ENCODE measurements at places on chromosomes 11 and 22.

DNA sequence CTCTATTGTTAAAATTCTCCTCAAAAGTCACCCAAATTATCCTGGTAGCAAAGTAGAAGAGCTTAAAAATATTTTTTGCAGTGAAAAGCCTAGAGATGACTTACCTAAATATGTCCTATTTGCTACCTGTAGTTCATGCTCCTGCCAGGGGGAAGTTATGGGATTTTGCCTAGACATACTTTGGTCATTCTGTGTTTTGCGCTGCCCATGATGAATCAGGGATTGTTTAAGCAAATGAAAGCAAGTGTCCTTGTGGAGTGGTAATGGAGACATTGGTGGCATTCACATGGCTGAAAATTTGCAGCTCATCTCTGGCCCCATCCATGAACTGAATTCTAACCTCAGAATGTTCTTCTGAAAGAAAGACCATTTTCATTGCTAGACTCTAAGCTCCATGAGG lies 14.6 kb upstream of the SESN3 start:
- no peak for DNase-seq

GRCh38 chr11:134599299-134599771 lies 187.3 kb upstream of the B3GAT1 start:
- no peak for DNase-seq

DNA sequence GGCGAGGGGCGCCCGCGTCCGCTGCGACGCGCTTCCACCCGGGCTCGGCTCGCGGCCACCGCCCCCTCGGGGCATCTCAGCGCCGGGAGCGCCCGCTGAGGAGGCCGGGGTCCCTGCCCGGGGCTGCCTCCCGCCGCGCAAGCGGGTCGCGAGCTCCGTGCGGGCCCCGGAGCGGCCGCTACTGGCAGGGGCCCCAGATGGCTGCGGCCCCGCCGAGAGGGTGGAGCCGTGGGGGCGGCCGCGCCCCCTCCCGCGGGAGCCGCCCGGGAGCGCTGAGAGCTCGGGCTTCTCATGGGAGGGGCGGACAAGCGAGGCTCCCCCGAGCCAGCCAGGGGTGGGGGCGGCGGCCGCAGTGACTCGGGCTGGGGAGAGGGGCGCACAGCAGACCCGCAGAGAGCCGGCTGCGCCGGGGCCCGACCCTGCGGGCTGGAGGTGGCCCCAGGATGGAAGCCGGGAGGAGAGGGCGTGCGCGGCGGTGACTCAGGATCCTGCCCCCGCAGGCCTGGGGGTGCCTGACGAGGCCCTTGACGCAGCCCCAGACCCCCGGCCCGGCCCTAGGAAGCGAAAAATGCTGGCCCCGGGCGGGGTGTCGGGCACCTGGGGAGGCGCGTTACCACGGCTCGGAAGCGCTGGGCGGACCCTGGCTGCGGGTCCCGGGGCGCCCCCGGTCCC lies 603 bp upstream of the ZFTA start:
- DNase-seq, result no peak

DNA sequence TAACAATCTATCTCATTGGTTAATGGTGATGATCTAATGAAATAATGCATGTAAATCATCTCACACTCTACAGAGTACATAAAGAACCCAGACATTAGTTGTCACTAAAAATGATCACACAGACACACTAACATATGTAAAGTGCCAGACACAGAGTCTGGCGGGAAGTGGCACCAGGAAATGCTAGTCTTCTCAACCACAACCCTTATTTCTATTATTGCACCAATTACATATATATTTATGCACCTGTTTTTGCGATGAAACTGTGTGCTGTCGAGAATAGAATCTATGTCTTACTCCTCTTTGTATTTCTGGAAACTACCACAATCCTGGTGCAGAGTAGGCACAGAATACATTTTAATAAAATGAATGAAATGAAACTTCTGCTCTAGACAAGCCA lies 25.9 kb upstream of the POU2AF3 start:
- DNase-seq, result no peak

- no peak for DNase-seq
These were observed 112.2 kb upstream of the B3GAT1 start for GRCh38 chr11:134524201-134524600.

- no peak for DNase-seq
These were observed 31.1 kb downstream of the TMEM45B start for GRCh38 chr11:129846508-129847335.

GRCh38 chr22:27715106-27715505 lies 86.5 kb downstream of the MN1 start:
- DNase-seq, result no peak

DNA sequence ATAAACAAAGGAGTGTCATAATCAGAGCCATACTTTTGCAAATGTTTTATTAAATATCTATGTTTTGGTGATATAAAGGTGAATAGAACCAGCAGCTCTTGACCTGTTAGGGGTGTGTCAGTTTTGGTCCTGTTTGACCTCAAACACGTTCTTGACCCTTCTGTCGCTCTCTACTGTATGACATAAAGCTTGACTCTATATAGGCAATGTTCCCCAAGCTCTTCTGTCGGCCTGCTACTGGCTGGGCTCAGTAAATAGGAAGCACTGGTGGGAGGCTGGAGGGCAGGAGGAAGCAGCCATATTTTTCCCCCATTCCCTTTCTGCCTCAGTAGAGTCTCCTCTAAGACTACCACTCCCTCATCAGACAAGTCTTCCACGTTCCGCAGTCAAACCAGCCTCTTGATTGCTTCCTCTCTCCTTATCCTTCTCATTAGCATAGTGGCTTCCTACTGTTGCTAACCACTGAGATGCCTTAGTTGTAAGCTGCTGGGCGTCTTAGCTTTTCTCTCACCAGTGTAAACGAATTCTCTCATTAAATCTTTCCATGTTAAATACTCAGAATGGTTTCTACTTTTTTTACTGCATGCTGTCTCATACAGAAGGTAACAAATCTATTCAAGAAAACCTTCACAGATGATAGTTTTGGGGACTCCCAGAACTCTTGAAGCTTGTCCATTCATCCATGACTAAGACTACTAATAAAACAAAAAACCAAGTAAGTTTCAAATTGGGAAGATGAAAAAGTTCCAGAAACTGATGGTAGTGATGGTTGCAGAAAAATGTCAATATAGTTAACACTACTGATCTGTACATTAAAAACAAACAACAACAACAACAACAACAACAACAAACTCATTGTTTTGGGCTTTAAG lies 3.3 kb downstream of the NPAT start:
- no peak for DNase-seq

- DNase-seq, result no peak
These were observed 21.6 kb downstream of the RTN4R start for GRCh38 chr22:20246368-20247009.

DNA sequence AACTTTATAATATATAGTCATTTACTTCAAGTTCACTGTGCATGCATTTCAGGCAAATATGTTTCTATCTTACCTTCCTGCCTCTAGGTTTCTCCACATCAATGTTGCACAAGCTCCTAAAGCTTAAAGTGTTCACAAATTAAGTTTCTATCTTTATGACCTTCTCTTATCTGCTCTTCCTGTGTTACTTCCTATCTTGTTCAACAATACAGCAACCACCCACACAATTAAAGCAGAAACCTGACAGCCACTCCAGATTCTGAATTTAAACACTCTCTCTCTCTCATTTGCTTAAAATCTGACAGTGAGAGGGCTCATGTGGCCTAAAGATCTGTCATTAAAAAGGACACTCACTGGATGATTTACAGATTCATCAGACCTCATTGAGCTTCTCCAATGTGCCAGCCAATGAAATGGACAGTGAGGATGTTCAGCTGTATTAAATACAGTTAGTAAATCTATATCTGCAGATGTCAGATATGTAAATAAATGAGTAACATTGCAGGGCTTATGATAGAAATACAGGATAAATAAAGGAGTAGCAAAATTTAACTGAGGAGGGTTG lies 10.9 kb downstream of the PDGFD start:
- DNase-seq, result no peak

DNA sequence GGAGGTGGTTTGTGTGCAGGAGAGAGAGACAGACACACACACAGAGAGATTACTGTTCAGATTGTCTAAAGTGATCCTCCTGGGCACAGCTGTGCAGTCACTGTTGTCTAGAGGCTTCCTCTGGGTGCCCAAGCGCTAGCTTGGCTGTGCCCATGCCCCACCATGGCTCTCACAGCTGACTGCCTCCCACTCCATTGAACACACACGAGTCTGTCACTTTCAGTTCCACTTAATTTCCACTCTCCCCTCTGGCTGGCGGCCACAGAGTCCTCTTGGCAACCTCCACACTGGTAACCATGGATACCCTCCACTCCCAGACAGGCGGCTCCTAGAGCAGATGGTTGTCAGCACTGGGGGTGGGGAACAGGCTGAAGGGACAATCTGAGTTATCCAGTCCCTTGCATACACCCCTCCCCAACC lies 29.1 kb downstream of the MAP6 start:
- DNase-seq, result no peak

- no peak for DNase-seq
These were observed 3.7 kb downstream of the C1QTNF6 start for GRCh38 chr22:37184380-37184755.

DNA sequence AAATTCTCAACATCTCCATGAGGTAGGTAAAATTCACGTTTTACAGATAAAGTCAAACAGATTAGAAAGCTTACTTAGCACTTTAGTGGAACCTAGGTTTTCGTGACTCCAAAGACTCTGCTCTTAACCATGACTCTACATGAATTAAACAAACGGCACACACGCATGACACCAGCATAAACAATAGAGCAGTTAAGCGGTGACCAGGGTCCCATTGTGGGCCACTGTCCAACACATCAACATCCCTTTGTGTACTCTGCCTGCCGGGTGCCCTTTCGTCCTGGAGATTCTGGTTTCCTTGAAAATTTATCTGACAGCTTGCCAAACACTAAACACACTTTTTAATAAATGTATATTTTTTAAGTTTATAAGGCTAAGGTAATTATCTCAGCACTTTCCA lies 941.7 kb downstream of the OPCML start:
- no peak for DNase-seq
